Thymus (tissue), 14 donors: ENCODE measurements at places on chromosomes 7 and 10. TPM values are rescaled to one million over a fixed set of nuclear protein-coding genes. Genes with fewer than 3 reads are reported as not detected.

SORBS1 gene
- total RNA-seq, result 1.9 TPM

GRCh38 chr10:20970708-20971107 is 73.6 kb upstream of the NEBL start:
- no peak for DNase-seq

IFIT1B gene
- 0.38 TPM for total RNA-seq

- no peak for DNase-seq
Observed at GRCh38 chr7:818031-818699, 14.1 kb upstream of the SUN1 start.

SHH gene
- total RNA-seq, result 0.05 TPM

GRCh38 chr10:119677904-119678755 is 26.9 kb downstream of the BAG3 start:
- no peak for DNase-seq

DNA sequence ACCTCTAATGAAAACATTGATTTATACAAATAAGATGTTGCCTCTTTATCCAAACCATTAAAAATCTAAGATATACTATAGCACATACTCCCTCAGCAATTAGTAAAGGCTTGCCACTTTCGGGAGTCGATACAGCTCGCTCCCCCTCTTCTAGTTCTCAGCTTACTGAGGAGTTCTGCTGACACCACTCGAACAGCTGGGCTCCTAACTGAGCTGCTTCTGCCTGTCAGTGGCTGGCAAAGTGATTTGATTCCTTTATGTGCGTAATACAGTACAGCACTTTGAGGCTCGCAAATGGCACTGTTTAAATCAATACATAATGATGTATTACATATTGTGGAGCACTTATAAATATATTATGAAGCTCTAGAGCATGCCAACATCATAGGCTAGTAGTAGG is 241.8 kb downstream of the CREB5 start:
- DNase-seq, result no peak

GRCh38 chr10:93255546-93255945 is 181.9 kb downstream of the CYP26A1 start:
- DNase-seq, result no peak

SLC13A4 gene
- total RNA-seq, result 0.05 TPM

GJD4 gene
- 0.09 TPM for total RNA-seq

GPER1 gene
- 0.99 TPM for total RNA-seq

GNGT1 gene
- 0.76 TPM for total RNA-seq

- no peak for DNase-seq
Observed at GRCh38 chr10:71094712-71095390, 117.5 kb upstream of the UNC5B start.

EPO gene
- 0.09 TPM for total RNA-seq

DNA sequence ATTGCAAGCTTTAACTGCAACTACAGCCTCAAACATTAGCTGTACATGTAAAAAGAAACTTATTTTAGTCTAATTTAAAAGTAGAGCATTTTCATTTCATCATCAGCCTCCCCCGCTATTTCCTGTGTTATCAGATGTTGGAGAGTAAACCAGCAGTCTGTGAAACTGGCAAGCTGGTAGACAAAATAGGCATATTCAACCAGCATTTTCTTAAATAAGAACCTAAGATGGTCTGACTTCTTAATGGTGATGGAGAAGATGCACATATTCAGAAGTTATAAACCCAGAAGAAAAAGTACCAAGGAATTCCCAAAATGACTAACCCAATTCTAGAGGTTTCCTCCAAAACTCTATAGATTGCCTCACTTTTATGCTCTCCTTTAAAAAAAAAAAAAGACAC is 24.9 kb downstream of the PIK3AP1 start:
- DNase-seq, result no peak

DNA sequence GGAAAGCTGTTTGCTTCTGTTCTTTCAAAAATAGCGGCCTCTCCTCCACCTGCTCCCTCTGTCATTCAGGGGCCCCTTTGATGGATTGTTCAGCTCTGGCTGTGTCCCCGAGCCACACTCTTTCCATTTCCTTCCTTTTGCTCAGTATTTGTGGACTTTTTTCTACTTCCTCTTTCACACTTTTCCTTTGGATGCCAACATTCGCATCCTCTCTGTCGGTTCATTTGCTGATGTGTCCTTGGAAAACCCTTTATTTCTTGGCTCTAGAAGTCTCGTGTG is 11.7 kb upstream of the PWWP2B start:
- no peak for DNase-seq

DNA sequence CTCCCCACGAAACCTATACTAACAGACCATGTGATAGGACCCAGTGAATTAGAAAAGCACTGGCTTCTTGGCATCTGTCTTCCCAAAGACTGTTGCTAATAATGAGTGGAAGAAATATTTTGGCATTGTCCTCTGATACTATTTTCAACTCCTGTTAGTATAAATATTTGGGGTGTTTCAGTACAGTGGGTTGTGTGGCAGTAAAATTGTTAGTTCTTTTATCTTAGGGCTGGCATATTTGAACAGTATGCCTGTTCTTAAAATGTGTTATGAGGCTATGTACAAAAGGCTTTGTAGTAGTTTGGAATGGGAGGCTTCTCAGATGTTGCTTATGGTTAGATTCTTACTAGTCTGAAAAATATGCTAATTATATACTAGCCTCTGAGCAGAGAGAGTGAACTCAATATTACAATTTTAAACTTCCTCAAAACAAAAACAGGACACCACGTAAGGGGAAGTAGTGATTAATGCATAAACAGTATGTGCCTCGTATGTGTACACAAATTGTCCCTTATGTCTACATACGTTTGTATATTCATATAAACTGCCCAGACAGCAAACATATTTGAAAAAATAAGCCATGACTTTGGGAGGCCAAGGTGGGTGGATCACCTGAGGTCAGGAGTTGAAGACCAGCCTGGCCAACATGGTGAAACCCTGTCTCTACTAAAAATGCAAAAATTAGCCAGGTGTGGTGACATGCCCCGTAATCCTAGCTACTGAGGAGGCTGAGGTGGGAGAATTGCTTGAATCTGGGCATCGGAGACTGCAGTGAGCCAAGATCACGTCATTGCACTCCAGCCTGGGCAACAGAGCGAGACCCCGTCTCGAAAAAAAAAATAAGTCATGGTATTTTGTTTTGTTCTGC is 115.4 kb downstream of the ARID5B start:
- no peak for DNase-seq

GRCh38 chr10:8133146-8133545 is 78.7 kb downstream of the GATA3 start:
- DNase-seq, result no peak

- no peak for DNase-seq
Observed at GRCh38 chr10:62527019-62527827, 153.1 kb downstream of the ZNF365 start.

DNA sequence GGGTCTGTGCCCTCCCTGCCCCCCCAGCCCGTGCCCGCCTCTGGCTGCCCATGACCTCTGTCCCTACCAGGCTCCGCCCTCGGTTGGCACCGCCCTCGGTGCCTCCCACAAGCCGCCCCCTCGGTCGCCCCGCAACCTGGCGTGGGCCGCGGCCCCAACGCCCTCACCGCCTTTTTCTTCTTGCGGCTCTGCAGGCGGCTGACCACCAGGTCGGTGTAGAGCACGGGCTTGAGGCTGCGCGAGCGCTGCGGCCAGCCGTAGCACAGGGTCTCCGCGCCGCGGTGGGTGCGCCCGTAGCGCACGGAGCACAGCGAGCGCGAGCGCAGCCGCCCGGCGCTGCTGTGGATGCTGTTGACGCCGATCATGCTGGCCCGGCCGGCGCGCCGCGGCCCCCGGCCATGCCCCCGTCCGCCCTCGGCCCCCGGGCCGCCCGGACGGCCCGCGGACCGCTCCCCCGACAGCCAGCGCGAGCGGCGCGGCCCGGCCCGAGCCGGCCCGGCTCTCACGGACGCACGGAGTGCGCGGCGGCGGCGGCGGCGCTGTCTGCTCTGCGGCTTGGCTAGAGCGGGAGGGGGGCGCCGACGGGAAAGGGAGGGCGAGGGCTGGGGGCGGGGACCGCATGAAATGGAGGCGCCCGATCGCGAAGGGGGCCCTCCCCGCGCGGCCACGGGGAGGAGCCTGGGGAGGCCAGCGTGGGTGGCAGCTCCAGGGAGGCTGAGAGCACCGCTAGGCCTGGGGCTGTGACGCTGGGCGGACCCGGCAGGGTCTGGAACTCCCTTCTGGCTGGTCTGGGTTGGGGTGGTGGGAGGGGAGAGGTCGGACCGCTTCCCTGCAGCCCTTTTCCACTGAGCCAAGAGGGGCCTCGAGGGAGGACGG is 9.6 kb downstream of the PSD start:
- no peak for DNase-seq

DNA sequence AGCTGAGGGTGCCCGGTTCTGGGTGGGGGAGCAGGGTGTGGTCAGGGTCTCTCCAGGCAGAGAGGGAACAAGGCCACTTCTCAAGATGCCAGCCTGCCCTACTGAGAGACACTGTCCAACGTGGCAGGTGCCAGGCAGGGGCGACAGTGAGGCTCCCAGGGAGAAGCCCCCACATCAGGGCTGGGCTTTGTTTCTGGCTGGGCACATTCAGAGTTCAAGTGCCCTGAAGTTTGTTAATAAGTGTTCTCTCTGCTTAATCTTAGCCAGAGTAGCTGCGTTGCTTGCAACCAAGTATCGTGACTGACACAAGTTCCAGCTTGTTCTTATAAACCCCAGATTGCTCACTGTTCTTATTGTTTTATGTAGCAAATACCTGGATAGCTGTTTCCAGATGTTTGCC is 21.8 kb downstream of the FOXL3 start:
- DNase-seq, result no peak

HMX3 gene
- not detected for total RNA-seq

ADD3 gene
- 217 TPM for total RNA-seq

GRCh38 chr10:55410415-55410885 is 609.4 kb upstream of the PCDH15 start:
- no peak for DNase-seq

DNA sequence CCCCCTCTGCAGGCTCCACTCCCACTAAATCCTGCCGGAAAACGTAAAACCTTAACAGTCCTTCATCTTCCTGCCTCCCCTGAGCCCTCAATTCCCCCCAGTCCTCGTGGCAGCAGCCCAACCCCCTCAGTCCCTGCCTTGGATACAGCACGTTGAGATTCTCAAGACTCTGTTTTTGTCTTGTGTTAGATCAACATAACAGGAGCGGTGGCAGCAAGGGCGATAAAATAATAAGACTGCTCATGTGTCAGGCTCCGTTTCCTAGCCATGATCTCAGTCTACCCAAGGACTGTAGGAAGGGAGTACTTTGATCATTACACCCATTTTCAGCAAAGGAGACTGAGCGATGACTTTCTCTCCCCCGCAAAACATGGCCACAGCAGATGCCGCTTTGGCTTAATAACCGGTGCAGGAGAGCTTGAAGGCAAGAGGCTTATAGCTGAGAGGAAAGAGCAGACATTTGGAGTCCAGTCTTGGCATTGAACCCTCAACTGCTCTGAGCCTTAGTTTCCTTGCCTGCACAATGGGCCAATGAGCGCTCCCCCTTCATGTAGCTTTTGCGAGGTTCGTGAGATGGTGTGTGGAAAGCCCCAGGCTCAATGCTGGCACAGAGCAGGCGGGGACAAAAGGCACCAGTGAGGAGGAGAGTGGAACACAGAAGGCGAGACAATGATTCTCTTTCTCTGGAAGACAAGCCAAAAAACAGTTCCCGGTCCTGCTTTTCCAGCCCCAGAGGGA is 42.1 kb upstream of the PCBD1 start:
- DNase-seq, result no peak

OR9A2 gene
- total RNA-seq, result not detected

- DNase-seq, result no peak
Observed at GRCh38 chr7:31442626-31443025, 71.3 kb upstream of the ITPRID1 start.

PRKCQ gene
- total RNA-seq, result 55.2 TPM

- DNase-seq, result no peak
Observed at GRCh38 chr10:128568990-128569945, 443.0 kb upstream of the MKI67 start.

NUTM2E gene
- total RNA-seq, result 0.42 TPM

GRCh38 chr7:11404355-11404754 is 427.6 kb downstream of the THSD7A start:
- no peak for DNase-seq

DNA sequence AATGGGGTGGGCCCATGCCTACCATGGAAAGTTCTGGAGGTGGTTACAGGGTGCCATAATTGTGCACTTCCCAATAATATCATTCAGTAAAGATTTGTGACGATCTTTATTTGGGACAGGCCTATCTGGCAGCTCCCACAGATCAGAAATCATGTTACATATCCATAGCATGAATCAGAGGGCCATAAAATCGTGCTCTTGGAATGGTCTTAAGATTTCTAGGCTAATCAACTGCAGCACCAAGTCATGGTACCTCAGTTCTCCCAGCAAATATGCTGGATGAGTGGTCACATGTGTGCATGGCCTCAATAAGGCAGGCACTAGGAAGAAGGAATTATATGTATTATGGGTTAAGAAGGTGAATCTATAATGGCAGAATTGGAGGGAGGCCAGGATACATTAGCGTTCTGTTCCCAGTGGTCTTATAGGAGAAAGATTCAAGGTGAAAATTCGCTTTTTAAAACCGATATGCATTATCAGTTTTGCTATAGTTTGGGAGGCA is 134.7 kb downstream of the NRP1 start:
- DNase-seq, result no peak

- no peak for DNase-seq
Observed at GRCh38 chr10:93475227-93475626, 6.9 kb downstream of the MYOF start.

CPA2 gene
- 0.14 TPM for total RNA-seq

DNA sequence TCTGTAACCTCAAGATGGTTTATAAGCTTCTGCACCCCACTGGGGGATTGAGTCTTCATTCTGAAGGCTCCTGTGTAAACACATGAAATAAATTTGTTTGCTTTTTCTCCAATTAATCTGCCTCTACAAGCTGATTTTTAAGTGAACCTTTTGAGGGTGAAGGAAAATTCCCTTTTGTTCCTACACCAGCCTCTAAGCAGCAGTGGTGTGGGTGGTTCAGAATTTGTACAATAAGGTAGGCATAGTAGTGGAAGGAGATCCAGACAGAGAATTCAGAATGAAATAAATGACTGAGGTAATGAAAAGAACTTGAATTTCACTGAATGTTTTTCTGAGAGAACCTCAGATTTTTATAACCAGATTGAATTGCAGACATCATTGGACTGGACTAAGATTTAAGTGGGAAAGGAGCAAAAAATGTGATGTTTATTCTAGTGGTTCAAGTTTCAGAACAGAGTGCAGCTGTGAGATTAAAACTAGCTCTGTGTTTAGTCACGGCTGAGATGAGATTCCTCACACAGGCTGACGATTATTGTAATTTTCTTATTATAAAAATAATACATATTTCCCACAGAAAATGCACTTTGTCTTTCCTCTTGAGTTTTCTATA is 1162.2 kb downstream of the TYW1 start:
- DNase-seq, result no peak
